ENCODE measurements at places on chromosomes 2 and 18.
A peak's percentile ranks its signal among the peaks of the same experiment; 100 is the strongest.

- no peak for DNase-seq
These were observed 333.7 kb upstream of the FIGN start for GRCh38 chr2:164069540-164069939.

- DNase-seq, result no peak
These were observed 17.8 kb downstream of the CEP68 start for GRCh38 chr2:65073879-65074565.

DNA sequence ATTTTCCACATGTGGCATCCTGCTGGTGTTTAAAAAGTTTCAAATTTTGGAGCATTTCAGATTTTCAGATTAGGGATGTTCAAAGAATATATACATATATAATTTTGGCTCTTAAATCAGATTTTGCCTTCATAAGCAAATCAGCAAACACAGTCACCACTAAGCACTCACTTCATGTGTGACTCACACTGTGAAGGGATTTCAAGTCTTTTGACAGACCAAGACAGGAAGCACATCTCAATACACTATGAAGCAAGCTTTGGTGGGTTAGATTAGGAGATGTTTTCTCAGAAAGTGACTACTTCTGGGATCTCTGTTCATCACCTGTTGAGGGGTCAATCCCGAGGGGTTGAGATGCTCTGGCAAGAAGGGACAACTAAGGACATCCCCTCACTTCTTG is 227.8 kb upstream of the RBBP8 start:
- DNase-seq, result peak; percentile 96

DNA sequence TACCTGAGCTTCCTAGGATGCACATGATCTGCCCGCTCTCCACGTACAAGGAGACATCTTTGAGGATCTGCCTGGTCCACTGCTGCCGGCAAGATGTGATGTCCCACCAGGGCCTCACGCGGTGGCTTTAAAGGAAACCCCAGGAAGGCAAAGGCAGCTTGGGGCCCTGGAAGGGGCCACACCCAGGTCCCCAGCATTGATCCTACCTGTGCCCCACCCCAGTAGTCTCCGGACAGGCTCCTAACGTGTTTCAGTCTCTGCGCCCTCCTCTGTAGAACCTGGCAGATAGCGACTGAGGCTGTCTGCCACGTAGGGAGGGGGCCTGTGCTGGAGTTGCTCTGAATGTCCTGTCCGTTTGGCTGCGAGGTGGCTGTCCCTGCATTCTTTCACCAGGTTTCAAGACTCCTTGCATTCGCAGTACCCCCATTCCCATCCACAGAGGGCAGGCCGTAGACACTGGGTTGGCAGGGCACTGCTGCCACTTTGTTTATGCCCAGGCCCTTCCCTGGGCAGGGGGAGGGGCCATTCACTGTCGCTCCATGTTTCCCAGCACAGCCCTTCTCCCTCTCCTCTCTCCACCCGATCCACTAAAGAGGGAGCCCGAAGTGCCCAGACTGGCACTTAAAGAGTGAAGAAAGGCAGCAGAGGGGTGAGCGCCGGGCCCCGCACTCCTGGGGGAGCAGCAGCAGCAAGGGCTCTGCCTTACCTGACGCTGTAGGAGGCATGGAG is 644 bp downstream of the ABCG5 start:
- DNase-seq, result no peak

DNA sequence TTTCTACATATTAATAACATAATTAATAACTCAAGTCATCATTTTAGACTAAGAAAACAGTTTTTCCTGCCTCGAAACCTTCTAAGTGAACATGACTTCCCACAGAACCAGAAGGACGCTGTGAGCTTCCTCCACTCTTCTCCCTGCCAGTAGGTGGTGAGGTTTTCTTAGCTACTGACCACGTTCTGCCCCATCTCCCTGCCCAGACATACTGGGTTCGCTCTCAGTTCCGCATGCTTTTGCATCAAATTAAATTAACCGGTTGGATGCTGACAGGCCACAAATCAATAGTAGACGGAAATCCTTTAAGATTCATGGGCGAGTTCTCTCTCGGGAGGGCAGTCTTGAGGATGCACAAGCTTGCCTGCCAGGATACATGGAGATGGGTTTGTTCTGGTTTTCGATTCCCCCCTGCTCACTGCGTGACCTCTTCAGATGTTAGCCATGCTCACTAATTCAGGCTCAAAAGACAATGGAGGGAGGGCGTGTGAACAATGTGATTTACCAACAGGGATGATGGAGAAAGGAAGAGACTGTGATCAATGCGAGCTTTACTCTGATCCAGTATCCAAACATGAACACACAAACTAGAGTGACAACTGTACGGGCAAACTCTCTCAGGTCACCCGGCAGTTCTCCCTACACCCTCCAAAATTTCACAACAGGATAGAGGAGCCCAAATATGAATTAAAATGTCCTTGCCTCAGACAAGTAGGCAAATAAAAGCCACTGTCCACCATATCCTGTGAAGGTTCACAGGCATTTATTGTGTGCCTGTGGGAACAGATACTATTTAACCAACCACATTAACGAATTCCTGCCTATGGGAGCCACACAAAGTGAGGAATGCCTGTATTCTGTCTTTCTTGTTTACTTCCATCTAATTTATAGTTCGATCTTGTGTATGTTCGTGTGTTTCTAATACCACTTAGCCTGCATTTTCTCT is 375.7 kb downstream of the EIPR1 start:
- no peak for DNase-seq

- no peak for DNase-seq
These were observed 4.1 kb upstream of the CYS1 start for GRCh38 chr2:10084223-10084865.

GRCh38 chr2:7027411-7027810 is 110.2 kb downstream of the RNF144A start:
- no peak for DNase-seq

- DNase-seq, result no peak
These were observed 148.7 kb upstream of the ZEB2 start for GRCh38 chr2:144668493-144669110.

- DNase-seq, result no peak
These were observed 249.8 kb upstream of the ATP5MC3 start for GRCh38 chr2:175431101-175431946.

DNA sequence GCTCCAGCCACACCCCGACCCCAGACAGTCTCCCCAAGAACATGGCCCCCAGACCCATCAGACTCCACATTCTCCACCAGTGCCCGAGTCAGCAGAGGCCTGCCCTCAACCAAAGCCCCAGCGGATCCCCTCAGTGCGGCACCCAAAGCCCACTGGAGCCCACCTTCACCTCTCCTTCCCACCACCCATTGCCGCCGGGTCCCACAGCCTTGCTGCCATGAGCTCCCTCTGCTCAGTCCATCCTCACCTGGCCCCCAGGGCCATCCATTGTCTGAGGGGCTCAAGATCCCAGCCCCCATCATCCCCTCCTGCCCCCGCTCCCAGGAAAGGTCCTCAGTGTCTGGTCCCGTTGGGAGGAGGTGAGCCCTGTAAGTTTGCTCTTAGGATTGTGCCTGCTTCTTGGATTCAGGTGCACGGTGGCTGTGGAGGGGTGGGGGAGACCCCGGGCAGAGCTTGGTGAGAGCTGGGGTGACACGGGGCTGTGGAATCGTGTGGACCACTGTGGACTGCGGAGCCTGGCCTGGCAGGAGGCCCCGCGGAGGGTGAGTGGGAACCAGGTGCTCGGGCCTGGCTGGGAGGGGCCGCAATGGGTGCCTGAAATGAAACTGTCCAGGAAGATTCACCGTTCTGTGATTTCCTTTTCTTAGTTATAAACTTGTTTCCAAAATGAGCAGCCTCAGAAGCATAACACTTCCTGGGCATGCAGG is 32.7 kb upstream of the GPC1 start:
- DNase-seq, result no peak

DNA sequence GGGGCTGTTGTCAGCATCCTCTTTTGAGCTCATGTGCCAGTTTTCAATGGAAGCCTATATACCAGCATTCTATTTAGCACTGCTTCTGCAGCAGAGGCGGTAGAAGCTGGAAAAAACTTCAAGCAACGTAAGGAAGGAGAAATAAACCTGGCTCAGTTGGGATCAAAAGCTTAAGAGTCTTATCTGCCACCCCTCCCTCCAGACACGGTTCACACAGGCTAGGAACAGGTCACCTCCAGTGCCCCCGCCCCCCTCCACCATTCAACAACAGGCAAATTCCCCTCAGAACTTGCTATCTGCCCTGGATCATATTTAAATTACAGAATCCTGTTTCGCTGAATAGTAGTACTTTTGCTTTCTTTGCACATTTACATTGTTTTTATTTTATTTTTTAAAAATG is 384.8 kb upstream of the PKDCC start:
- no peak for DNase-seq

DNA sequence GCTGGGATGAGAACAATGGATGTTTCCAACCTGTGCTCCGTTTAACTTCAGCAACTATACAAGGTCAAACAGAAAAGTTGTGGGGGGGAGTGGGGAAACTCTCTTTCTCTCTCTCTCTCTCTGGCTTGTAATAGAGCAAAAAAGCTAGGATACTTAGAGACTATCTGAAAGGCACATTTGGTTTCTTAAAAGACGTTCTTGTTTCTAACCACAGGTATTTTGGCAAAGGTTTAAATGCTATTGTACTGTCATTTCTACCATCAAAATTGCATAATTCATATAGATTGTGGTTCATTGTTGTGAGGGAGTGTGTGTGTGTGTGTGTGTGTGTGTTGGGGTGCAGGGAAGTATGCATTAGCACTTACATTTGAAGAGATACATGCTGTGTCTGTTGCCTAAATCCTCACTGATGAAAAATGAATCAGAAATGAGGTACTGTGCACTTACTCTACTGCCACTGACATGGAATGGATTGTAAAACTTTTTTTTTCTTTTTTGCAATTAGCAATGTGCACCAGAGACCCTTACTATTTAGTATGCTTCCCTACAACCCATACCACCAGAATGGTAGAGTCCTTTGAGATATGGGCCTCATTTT is 841.0 kb upstream of the PIK3C3 start:
- DNase-seq, result peak; percentile 83

DNA sequence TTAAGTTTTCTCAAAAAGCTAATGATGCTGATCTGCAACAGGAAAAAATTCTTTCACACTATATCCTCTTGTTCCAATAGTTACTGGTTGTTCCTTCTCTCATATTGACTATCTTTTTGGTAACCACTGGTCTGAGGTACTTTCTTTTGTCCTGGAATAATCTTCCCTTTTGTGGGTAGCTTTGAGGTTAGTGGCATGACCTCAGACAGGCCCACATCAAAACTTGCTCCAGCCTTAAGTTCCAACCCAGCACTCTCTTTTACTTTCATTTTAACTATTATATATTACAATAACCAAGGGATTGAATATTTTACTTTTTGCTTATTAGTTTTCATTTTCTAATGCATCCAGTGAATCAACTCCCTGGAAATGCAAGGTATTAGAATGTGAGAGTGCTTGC is 9.5 kb downstream of the REG1A start:
- DNase-seq, result no peak

GRCh38 chr2:148965623-148966437 is 72.7 kb upstream of the LYPD6B start:
- DNase-seq, result no peak

GRCh38 chr2:147777394-147777793 is 67.4 kb upstream of the ACVR2A start:
- no peak for DNase-seq

GRCh38 chr18:12811191-12811950 is 72.7 kb downstream of the PTPN2 start:
- DNase-seq, result no peak

- DNase-seq, result no peak
These were observed 5.7 kb downstream of the PPP1R1C start for GRCh38 chr2:181991171-181991885.

DNA sequence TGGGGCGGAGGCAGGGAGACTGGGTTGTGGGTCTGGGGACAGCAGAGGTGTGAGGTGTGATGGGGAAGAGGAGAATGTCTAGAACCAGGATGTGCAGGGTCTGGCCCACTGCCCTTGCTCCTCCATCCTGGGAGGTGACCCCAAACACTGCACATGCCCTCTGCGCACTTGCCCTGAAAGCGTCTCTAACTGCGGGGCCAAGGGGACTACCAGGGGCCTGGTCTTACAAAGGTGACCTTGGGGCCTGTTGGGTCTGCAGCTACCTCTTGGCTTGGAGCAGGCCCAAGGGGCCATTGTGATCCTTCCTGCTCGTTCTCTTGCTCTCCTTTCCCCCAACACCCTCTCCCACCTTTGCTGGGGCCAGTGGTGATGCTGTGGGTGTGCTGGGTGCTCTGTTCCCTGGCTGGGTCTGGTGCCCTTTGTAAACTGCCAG is 48.0 kb upstream of the FAHD2A start:
- DNase-seq, result no peak

DNA sequence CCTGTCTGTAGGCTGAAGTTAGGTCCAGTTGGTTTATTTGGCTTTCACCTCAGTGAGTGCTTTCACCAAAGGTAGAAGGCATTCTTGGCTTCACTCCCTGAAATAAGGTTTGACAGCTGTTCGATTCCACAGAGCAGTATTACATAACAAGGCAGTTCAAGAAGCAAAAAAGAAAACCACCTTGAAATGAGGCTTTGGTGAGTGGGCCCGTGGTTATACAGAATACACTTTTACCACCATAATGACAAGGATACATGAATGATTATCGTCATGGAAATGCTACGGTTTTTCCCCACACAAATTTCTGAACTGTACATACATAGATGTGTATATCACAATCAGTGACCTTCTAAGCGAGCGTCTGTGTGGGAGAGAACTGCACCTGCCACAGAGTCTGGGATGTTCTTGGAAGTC is 80.0 kb upstream of the CHRNA1 start:
- no peak for DNase-seq

- DNase-seq, result peak; percentile 86
These were observed 245.9 kb downstream of the METTL4 start for GRCh38 chr18:2325308-2325849.

- no peak for DNase-seq
These were observed 59.2 kb upstream of the ATL2 start for GRCh38 chr2:38436227-38436664.

DNA sequence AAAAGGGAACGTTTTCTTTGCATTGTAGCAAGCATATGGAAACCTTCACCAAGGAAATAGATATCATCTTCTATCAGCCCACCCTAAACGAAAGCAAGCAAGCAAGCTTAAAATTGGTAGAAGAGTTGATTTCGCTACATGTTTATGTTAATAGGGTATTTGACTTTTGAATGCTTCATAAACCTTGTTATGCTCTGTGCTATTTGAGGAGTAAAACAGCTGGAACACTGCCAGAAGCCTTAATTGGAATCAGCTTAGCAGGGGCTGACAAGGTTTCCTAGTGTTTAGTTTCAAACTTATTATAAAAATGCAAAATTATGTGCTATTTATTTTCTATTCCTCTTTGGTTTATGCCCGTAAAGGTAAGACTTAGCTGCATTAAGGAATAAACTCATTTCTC is 70.6 kb upstream of the LINC00305 start:
- no peak for DNase-seq

GRCh38 chr18:68842951-68843350 is 45.1 kb downstream of the CCDC102B start:
- no peak for DNase-seq

- DNase-seq, result no peak
These were observed 42.6 kb downstream of the NEB start for GRCh38 chr2:151691631-151692030.

- peak; percentile 20 for DNase-seq
These were observed 136.1 kb downstream of the ICOS start for GRCh38 chr2:204072443-204073324.

Data from iris pigment epithelial cell (primary cell).